Heart left ventricle (tissue), 16 donors: ENCODE measurements at places on chromosomes 13 and 19. TPM values are rescaled to one million over a fixed set of nuclear protein-coding genes. Genes with fewer than 3 reads are reported as not detected.

DNA sequence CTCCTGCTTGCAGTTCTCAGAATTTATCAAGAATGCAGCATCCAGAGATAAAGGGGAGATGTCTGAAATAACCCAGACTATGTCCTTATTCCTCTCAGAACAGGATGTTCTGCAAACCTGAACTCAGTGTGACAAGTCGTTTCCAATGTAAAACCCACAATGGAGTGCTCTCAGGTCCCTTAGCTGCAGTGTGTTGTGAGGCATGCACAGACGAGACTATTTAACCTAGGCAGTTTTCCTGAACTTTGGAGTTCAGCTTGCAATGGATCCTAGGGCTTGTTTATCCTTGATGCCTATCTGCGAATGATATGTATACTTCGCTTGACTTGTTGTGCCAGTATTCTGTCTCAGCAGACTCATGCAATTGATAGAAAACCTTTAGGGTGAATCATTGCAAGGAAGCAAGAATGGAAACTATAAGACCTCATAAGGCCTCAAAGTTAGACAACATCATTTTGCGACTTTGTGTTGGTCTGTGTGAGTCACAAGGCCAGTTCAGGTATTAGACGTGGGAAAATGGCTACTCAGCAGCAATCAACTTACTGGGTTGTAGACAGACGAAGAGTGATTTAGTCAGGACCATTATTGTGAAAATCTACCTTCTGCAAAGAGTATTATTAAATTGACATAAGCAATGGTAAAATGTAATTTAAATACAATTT lies 2439.9 kb upstream of the PCDH20 start:
- DNase-seq: no peak

DNA sequence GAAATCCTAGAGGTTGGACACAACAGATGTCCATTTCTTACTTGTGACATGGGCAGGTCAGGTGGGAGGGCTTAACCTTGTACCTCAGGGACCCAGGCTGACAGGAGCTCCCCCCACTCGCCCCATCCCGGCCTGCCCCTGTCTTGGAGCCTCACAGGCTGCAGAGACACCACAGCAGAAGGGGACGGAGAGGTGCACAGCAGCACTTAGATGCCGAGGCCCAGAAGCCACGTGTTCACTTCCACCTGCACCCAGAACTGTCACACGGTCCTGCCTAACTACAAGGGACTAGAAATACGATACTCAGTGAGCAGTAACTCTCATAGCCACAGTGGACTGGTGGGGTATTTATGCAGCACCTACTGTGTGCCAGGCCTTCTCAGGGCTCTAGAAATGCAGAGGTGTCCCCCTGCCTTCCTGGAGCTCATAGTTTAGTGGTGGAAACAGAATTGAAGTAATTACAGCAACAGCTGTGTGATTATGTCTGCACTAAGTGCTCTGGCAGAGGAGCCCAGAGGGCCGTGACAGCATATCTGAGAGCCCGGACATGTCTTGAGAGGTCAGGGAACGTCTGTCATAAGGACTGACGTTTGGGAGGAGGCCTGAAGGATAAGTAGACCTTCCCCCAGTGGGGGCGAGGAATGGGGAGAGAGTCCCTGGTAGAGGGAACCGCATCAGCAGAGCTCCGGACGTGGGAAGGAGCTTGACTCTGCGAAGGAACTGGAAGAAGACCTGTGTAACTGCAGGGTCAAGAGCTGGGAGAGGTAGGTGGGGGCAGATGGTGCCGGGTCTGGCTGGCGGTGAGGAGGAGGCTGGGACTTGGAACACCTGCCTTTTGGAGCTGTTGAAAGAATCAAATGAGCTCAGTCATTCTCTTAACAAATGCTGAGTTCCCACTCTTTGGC lies 130.0 kb downstream of the SIPA1L3 start:
- DNase-seq: no peak

DNA sequence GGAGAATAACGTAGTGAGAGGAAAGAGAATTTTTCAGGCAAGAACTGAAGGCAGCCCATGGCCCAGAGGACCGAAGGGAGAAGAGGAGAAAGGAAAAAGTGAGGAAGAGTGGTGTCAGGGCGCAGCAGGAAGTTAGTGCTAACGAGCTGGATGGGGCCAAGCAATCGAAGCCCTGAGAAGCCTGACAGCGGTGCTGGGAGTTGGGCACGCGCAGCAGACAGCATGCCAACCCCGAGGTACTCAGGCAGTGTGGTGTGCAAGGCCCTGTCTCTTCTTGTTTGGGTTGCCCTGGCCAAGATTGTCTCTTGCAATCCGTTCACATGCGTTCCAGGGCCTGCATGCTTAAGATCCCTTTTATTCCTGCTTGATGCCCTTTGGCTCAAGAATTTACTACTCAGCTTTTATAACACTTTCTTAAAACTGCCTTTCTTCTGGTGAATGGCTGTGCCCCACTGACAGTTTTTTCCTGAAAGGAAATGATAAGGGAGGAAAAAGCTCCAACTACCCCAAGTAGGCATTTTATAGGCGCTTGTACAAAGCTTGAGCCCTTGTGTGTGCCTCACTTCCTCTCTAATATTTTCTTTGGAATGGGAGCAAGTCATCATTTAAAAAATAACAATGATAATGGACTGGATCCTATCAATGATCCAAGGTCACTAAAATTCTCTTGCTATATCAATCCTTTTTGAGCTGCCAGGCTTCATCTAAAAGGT lies 115.4 kb downstream of the FLT1 start:
- DNase-seq: no peak

- DNase-seq: no peak
These were observed 492.6 kb downstream of the RFC3 start for GRCh38 chr13:34310539-34310938.

GRCh38 chr19:18264137-18264854 lies 10.0 kb downstream of the IQCN start:
- no peak for DNase-seq

DNA sequence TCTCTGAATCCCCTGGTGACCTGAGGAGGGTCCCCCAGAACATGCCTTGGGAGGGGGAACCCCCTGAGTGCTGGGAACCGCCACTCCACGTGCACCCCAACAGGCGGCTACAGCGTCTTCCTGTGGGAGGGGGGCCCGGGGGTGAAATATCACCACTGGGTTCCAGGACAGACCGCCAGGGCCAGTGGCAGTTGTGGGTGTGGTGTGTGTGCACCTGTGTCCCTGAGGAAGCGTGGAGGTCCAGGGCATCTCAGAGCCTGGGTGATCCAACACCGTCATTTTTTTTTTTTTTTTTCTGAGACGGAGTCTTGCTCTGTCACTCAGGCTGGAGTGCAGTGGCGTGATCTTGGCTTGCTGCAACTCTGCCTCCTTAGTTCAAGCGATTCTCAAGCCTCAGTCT lies 4.2 kb downstream of the ADGRE5 start:
- no peak for DNase-seq

GRCh38 chr13:77696006-77696878 lies 1.2 kb upstream of the SLAIN1 start:
- DNase-seq: no peak

DNA sequence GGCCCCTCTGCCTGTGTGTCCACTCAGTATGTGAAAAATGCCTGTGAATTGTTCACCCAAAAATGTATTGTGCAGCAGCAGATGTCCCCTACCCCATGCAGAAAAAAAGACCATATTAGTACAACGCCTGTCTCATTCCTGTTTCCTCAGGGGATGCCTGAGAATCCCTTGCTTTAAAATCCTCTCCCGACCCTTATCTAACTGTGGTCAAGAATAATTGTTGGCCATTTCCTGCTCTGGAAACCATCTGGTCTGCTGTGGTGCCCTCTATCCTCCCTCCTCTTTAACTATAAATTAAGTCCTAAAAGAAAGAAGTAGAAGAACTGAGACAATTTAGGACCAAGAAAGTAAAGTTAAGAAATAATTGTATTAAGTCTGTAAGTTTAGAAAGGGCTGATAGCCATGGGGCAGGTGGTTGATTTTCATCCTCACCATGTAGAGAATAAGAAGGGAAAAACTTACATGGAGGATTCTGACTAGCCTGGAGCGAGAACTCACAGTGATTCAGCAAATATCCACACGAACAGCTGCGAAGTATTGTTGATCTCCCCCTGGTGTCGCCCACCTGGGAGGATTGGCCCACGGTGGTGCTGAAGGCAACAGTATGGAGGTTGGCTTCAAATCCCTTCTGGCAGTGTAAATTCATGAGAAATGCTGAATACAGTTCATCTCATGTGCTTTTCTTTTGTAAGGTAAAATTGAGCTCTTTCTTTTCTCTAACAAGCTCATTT lies 85.6 kb downstream of the COL4A2 start:
- DNase-seq: no peak

- no peak for DNase-seq
These were observed 411.0 kb downstream of the OLFM4 start for GRCh38 chr13:53439439-53440225.

DNA sequence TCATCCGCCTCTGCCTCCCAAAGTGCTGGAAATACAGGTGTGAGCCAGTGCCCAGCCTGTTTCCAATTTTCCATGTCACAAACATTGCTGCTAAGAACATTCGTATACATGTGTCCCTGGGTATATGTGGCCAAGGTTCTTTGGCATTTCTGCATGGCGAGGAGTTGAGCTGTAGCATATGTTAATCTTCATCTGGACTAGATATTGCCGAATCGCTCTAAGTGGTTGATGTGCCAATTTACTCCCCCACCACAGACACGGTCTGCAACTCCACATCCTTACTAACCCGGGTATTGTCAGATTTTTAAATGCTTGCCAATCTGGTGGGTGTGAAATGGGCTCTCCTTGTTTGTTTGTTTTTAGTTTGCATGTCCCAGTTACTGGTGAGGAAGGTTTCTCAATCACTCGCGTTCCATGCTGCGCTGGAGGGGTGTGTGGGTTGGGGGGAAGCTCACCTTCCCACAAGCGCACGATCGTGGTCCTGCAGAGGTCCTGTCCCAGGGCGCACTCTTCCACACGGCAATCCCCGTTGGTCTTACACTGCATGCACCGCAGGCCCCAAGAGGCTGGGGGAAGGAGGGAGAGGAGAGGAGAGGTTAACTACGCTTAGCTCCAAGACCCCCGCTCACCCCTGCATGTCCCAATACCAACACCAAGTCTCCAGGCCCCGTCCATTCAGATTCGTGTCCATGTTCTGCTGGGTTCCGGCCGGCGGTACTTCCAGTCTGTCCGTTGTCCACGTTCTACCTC lies 2.7 kb downstream of the PLAUR start:
- DNase-seq: no peak

- DNase-seq: no peak
These were observed 539 bp downstream of the DAPK3 start for GRCh38 chr19:3970313-3970807.

DNA sequence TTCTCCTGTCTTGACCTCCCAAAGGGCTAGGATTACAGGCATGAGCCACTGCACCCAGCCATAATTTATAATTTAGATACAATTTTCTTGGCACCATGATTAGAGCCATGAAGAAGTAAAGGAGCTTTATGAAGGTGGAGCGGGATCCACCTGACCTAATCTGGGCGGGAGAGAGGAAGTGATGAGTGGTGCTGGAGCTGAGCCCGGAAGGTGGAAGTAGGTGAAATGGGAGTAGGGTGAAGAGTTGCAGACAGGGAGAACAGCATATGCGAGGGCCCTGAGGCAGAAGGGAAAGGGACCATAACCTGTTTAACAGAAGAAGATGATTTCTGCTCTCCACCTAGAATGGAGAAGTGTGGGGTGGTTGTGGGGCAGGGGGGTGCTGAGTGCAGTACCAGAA lies 4.2 kb downstream of the BLOC1S3 start:
- DNase-seq: no peak

- no peak for DNase-seq
These were observed 6.3 kb downstream of the PMIS2 start for GRCh38 chr19:35592226-35592625.

GRCh38 chr13:24022568-24022967 lies 125.3 kb upstream of the C1QTNF9B start:
- no peak for DNase-seq

DNA sequence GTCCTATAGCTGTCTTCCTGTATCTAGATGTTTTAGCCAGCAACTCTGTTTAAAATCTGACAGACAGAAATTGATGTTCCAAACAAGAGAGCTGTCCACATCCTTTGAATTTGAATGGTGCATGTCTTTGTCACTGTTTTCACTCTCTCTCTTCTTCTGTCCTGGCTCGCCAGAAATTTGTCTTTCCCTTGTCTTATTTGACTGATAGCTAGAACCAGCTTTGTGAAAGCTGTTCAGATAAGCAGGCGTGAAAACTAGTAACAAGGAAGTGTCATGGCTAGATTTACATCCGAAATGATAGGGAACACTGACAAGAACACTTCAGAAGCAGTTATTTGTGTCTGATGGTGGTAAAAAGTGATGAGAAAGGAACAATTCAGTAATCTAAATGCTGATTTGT lies 354.9 kb upstream of the SLITRK1 start:
- no peak for DNase-seq

DNA sequence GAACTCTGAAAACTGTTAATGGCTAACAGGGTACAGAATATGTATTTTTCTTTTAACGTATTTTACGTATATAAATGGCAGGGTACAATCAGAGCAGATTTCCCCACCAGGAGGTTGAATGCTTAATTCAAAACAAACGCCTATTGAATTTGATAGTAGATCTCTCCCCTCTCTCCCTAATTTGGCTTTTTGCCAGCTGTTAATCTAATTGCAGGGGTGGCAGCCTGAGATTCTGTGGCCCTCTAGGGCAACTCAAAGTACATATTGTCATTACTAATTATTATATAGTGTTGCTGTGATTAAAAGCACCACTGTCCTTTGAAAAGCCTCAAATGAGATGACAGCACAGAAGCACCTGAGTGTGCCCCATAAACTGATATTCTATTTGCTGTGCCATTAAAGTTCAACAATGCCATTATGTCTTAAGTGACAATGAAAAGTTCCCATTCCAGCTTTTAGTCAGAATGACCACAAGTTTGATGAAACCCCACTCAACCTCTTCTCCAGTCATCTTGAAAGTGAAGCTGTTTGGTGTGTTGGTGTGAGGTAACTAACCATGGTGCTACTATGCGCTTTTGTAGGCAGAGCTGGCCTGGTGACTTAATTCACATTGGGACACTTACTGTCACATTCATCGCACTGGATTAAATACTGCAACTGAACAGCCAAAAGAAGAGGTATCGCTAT lies 351.4 kb downstream of the KCNRG start:
- no peak for DNase-seq

TMPRSS9 gene
- not detected for total RNA-seq

SNRPA gene
- total RNA-seq: 31.6 TPM

KLK4 gene
- not detected for total RNA-seq

SARS2 gene
- total RNA-seq: 14.1 TPM

KLF1 gene
- not detected for total RNA-seq

CLEC11A gene
- 3.8 TPM for total RNA-seq

LAIR1 gene
- total RNA-seq: 3.5 TPM

FFAR2 gene
- total RNA-seq: 0.38 TPM

FBXL12 gene
- 12.2 TPM for total RNA-seq

FBXO17 gene
- 1.6 TPM for total RNA-seq

CD33 gene
- total RNA-seq: 3.2 TPM
